Kidney (tissue), 22 donors: ENCODE measurements at places on chromosomes 4 and X.

DNA sequence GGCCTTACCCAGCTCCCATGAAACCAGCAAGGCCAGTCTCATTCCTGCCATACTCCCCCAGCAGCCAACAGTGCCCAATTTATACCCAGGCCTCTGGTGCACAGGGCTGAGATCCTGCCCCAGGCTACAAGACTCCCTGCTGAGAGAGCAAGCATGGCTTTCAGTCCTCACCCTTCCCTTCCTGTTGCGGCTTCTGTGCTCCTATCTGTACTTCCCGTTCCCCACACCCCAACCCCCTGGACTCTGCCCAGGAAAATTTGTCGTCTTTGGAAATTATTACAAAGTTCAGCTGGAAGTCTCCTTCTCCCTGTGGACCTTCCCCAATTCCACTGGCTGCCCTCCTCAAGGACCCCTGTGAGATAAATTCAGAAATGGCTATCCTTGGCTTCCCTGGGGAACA is 84.1 kb upstream of the GK2 start:
- DNase-seq = no peak

DNA sequence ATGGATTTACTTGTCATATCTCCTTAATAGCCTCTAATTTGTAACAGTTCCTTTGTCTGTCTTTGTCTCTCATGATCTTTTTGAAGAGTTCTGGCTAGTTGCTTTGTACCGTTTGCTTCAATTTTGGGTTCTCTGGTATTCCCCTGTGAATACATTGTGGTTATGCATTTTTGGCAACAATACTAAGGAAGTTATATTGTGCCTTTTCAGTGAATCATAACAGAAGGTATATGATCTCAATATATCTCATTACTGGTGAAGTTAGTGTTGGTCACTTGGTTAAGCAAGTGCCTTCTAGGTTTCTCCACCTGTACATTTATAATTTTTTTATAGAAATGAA is 48.6 kb downstream of the DCLK2 start:
- no peak for DNase-seq

- DNase-seq = peak; percentile 59
Measured at GRCh38 chr4:57490520-57491255, 380.5 kb upstream of the IGFBP7 start.

- DNase-seq = peak; percentile 96
Measured at GRCh38 chr4:3710451-3711182, 55.6 kb upstream of the ADRA2C start.
